Retinal pigment epithelial cell (primary cell): ENCODE measurements at places on chromosomes 12 and 14.

DNA sequence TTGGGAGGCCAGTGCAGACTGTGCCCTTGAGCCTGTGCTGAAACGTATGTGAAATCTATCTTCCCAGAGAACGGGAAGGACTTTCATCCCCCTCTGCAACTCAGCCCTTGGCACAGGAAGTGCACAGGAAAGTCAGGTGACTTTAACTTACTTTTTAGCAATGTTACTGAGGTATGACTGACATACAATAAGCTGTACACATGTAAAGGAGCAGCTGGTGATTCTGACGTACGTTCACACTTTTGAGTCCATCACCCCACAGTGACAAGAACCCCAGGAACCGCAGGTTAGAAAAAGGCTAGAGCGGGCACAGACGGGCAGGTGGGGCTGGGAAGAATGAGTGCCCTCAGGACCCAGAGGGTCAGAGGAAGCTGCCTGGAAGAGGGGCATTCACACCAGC, 48.0 kb downstream of the ARL6IP4 start:
- no peak for DNase-seq

- DNase-seq = no peak
Observed at GRCh38 chr14:68569970-68570409, 222.9 kb downstream of the ZFP36L1 start.

- no peak for DNase-seq
Observed at GRCh38 chr12:130266751-130267150, 70.9 kb upstream of the PIWIL1 start.

DNA sequence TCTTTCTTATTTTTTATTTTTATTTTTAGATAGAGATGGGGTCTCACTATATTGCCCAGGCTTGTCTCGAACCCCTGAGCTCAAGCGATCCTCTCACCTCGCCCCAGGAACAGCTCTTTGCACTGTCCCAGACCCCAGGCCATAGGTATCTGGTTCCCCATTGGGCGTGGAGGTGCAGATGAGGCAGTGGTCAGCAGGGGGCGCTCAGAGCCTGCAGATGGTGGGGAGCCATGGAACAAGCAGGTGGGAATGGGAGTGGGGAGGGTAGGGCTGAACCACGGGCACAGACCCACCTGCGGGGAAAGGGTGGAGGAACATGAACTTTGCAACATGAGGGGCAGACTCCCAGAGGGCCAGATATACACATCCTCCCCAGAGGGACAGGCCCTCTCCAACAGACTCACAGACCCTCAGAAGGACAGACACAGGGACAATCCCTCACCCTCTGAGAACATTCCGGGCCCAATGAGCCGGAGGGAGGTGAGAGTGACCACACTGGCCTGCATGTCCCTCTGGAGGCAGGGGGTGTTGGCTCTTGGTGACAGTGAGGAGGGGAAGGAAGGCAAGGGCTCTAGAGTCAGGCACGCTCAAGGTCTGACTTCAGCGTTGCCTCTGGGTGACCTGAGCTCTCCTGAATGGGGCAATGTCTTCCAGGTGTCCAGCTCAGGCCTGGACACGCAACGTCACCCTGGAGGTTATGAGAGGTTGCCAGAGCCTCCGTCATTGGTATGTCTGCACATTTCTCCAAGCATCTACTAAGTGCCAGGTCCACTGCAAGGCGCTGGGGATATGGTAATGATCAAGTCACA, 34.9 kb downstream of the KRT80 start:
- no peak for DNase-seq

DNA sequence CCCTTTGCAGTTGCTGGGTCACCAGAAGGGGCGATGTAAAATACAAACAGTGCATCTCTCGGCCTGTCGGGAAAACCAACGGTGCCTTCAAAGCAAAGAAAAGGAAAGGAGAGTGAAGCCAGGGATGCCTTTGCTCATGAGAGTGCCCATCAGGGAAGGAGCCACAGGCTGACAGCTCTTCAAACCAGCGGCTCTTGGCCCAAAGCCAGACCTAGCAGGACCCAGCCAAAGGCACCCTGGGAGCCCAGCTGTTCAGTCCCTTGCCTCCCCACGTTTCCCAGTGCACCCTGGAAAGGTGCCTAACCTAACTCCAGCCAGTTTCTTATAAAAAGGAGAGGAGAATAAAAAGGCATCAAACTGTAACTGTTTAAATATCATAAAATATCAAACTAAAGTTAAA, 29.2 kb downstream of the PRMT8 start:
- no peak for DNase-seq

DNA sequence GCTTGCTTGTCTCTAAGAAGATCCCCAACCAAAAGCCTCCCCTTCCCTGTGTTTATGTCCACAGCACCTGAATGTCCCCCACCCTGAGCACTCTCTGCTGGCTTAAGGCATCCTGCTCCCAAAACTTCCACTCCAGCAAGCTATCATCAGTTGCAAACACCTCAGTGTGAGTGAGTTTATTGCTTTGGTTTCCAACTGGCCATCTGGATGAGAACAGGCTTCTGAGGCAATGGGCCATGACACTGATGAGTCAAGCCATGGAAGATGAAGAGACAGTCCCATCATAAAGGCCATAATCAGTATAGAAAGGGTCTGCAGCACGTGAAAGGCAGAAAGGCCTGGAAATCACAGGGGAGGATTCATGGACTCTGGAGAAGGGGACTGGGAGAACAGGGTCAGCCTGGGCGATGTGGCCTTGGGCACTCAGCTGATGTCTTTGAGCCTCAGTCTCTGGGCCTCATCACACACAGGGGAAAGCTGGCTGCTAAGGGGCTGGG, 12.8 kb downstream of the CMKLR1 start:
- DNase-seq = no peak

DNA sequence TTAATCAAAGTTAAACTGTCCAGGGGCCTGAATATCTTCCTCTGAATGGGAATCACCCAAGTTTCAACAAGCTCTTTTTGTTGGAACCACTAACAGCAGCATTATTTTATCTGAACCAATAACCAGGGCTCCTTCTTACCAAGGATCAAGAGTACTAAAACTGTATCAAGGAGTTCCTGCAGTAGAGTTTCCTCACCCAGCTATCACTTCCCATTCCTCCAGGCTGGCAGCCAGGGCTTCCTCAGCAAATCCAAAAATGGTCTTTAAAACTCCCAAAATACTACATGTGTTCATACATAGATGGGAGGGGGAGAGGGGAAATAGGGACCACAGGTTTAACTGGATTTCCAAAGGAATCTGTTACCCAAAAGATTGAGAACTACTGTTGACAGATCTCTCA, 10.5 kb downstream of the FMNL3 start:
- DNase-seq = no peak

GRCh38 chr14:100780646-100781355, 45.1 kb upstream of the MEG3 start:
- DNase-seq = no peak

DNA sequence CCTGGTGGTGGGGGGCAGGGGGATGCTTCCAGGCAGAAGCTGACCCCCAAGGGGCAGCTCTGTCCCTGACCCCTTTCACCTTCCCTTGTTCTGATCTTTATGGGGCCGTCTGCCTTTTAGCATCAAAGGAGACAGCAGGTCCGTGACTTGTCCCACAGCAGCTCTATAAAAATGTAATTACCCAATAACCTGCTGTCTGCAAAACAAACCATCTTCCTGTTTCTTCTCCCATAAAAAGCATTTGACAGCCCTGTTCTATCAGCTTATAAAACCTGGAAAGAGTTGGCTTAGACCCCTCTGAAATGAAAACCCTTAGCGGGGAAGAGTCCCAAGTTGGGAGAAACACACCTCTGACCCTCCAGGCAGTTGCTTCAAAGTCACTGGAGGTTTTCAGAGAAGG, 416.9 kb downstream of the MED13L start:
- no peak for DNase-seq

- DNase-seq = no peak
Observed at GRCh38 chr12:87775051-87775450, 254.2 kb downstream of the C12orf50 start.
